ENCODE measurements at places on chromosomes 5 and 9.

GRCh38 chr5:150918613-150919012 is 13.8 kb upstream of the ZNF300 start:
- DNase-seq = no peak

GRCh38 chr5:34977934-34978613 is 48.7 kb downstream of the DNAJC21 start:
- DNase-seq = no peak

DNA sequence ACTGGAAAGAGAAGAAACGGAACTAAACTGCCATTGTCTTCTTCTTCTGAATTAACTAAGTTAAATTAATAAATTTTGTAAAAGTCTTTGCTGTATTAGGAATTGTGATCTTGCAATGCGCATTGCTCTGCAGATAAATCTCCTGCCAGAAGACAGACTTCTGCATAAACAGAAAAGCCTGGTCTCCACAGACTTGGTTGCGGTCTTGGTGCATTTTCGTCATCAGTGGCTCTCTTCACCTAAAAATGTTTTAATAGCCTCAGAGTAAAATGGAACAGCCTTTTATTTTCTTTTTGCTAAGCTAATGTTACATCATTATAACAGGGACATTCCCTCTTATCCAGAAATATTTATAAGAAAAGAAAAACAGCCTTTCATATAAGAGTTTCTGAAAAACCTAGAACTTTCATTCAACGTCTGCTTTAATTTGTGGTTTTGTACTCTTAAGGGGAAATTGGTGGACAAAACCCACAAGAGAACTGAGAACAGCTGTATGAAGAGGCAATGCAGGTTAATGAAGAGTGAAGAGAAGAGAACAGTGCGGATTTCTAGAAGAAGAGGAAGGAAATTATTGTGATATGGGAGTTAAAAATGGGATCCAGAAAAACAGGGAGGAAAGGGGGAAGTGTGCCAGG is 10.1 kb downstream of the IFNA5 start:
- no peak for DNase-seq

GRCh38 chr5:100516285-100516684 is 18.9 kb upstream of the FAM174A start:
- no peak for DNase-seq

DNA sequence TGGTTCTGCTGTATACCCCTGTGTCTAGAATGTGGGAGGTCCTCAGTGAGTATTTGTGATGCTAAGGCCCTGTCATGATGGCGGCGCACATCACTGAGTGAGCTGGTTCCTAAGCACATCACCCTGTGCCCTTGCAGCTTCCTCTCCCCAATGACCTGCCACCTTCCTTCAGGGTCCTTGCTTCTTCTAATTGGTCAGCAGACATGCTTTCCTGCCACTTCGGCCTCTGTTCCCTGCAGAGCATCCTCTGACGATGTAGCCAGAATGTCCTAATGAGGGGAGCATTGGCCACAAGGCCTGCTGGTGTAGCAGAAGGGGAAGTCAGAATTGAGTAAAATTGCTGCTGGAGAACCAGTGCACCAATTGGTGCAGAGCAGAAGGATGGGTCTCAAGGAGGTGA is 31.1 kb upstream of the ANGPTL2 start:
- DNase-seq = no peak

DNA sequence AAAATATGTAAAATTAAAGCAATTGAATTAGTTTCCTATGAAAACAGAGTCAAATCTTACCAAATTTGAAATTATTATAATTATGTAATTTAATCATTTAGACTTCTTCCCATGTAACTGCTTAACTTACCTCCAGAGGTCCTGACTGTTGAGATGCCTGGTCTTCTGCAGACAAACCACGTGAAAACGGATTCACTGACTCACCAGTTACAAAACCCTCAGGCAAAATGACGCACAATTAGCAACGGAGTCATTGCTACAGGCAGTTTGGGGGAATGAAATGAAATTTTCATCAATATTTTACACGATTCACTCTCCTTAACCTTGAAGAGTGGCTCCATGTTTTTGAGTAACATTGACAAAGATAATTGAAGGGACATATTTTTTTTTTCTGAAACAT is 460.8 kb downstream of the MTRR start:
- no peak for DNase-seq

- no peak for DNase-seq
Measured at GRCh38 chr5:127441799-127442484, 75.5 kb upstream of the PRRC1 start.

- no peak for DNase-seq
Measured at GRCh38 chr5:172118891-172119290, 69.1 kb downstream of the STK10 start.

- DNase-seq = no peak
Measured at GRCh38 chr5:683551-684481, 9.3 kb downstream of the TPPP start.

DNA sequence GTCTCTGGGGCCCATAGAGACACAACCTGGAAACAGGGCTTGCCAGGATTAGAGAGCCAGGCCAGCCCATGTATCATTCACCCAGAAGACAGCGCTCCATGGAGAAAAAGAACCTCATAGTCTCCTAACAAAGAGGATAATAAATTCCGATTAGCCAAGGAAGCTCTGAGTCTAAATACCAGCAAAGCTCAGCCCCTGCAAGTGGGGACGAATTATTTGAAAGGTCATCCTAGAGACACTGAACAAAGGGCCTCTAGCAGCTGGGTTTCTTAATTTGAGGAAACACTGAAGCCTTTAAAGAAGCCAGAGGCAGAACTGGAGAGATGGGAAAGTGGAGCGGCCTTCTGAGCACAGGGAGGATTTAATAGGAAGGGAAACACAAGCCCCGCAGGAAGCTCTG is 287.1 kb upstream of the ZNF462 start:
- no peak for DNase-seq

DNA sequence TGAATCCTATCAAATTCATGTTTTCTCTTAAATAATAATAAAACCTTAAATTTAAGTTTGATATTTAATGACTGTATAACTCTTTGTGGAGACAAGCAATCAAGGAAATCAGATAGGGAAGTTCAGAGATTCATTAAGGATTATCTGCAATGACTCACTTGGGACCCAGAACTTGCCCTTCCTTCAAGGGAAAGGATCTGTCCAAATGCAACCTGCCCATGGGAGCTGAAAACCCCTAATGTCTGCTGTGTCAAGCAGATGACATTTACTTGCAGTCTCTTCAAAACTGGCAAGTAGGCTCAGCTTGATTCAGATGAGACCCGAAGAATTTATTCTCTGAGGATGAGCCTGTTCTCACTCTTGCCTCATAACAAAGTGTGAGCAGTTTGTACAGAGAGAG is 1577.6 kb downstream of the EFNA5 start:
- no peak for DNase-seq

- DNase-seq = no peak
Measured at GRCh38 chr9:117354997-117355396, 59.9 kb downstream of the ASTN2 start.

- no peak for DNase-seq
Measured at GRCh38 chr9:68537616-68537880, 3.1 kb downstream of the TMEM252 start.

DNA sequence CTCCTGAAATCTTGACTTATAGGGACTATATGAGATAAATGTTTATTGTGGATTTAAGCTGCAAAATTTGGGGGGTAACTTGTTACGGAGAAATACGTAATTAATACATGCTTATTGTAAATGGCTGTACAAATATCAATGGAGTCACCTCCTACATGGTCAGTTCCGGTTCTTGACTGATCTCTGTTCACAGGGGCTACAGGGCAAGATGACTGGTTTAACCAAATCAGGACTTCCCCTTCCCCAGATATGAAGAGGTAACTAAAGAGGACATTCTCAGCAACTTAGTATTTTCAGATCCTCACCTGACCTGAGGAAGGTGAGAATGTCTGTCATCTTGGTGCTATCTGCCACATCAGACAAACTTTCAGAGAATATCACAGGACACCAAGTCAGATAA is 54.7 kb downstream of the PTCD2 start:
- DNase-seq = no peak

- DNase-seq = no peak
Measured at GRCh38 chr9:110752766-110753165, 84.2 kb downstream of the MUSK start.

DNA sequence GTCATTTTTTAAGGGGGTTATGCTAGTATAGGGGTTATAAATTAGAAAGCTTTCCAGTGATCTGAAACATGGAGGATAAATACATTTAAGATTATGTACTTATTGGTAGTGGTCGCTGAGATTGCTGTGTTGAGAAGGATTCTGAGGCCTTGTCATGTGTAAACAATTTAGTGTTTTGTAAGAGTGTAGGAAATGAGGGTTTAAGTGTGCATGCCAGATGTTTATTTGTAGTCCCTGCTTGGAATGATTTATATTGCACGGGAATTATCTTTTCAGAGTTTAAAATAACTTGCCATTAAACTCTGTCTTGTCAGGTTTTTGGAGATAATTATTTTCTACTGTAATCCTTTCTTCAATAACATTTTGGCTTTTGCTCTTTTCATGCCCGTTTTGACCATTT is 19.4 kb downstream of the ZNF618 start:
- DNase-seq = no peak

DNA sequence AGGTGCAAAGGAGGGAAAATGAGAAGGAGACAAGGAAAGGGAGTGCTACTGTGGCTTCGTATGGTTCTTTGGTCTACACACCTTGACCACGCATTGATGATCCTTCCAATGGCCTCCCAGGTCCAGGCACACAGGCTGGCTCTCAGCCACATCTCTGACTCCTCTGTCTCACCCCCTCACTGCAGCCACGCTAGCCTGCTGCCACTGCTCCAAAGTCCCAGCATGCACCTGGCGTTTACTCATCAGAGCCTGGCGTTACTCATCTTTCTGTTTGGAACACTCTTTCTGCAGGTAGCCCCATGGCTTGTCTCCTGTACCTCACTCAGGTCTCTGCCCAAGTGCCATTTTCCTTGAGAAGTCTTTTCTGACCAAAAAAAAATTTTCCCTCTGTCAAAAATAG is 195.5 kb downstream of the SNCAIP start:
- DNase-seq = no peak

DNA sequence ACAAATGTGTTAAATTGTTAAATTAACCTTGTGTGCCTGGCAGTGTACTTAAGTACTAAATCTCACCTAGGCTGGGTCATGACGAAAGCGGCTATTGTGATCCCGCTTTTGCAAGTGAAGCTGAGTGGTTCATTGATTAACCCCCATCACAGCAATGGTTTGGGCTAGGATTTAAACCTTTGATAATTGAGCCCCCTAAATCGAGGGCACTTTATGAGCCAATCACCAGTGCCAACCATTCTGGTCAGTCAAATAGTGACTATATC is 22.8 kb downstream of the HNRNPK start:
- DNase-seq = no peak

- no peak for DNase-seq
Measured at GRCh38 chr5:141969783-141970771, 1.2 kb downstream of the RNF14 start.

DNA sequence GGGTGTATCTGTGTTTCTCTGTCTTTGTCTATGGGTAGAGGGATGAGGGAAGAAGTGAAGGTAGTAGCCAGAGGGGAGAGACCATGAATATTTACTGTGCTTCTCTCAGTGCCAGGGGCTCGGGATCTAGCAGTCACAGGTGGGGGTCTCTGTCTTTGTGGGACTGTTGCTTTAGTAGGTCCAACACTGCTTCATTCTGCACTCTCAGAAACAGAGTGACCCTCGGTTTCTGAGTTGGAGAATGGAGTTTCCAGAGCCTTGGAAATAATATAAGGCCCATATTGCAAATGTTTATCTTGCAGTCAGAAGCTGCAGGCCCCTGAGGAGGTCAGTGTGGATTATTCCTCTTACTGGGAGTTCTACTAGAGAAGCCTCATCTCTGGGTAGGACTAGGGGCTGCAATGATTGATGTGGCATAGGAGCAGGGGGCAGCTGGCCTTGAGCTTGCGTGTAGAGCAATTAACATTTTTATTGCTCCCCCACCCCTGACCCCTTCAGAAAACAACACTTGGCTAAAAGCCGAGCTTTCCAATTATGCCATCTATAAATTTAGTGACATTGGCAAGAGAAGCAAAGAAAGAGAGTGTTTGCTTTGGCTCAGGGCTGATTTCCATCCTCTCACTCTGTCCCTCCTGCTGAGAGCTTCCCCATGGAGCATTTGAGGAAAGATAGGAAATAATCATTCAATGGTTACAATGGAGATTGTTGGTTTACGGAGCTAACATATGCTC is 55.0 kb upstream of the TRPC7 start:
- DNase-seq = no peak

GRCh38 chr9:21685502-21685901 is 116.9 kb upstream of the MTAP start:
- no peak for DNase-seq

DNA sequence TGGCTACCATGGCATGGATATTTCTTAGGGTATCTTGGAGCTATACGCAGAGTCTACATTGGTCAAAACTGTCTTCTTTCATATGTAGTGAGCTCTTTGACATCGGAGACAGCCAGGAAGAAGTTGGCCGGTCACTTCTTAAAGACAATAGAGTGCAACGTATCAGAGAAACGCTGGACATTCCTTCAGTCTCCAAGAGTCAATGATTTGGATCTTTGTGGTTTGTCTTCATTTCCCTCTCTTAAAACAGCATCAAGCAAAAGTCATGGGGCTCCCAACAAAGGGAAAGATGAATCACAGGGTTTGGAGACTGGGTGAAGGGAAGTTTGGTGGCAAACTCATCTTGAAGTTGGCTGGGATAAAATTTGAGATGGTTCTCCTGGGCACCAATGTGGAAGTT is 320.1 kb downstream of the AGTPBP1 start:
- no peak for DNase-seq

GRCh38 chr9:124297551-124297901 is 39.8 kb downstream of the NEK6 start:
- no peak for DNase-seq

DNA sequence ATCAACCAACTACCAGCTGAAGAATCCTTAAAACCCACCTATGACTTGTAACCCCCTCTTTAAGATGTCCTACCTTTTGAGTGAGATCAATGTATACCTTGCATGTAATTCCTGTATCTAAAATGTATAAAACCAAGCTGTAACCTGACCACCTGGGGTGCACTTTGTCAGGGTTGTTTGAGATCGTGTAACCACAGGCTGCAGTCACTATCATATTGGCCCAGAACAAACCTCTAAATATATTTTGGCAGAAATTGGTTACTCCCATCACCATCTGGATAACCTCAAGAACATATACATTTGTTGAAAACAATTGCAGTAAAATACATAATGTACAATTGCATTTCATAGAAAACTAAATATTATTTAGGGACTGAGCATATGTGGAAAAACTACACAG is 8.4 kb downstream of the CARNMT1 start:
- DNase-seq = no peak

GRCh38 chr5:149932445-149933350 is 11.9 kb downstream of the PDE6A start:
- DNase-seq = no peak

DNA sequence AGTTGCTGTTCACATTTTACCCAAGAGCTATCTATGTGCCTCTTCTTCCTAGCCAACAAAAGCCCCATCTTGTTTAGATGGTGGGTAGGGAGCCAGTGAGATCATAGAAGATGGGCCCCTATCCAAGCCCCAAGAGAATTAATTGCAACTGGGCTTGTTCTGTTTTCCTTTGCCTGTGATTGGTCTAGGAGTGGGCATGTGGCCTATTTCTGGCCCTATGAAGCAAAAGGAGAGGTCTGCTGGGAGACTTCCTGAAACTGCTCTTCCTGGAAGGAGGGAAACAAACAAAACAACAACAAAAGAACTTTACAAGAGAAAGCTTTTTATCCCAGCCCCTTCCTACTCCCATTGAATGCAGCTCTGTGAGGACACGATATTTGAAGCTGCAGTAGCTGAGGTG is 32.5 kb upstream of the ALDOB start:
- DNase-seq = no peak

All from cerebellar nuclear complex (tissue), 1 donor.